T-helper 2 cell (primary cell): ENCODE measurements at places on chromosomes 1 and 21.
A peak's percentile ranks its signal among the peaks of the same experiment; 100 is the strongest.

- no peak for DNase-seq
These were observed 210.5 kb upstream of the SPAG17 start for GRCh38 chr1:118395430-118395991.

GRCh38 chr1:201648907-201649721 lies 110.2 kb downstream of the NAV1 start:
- no peak for DNase-seq

- DNase-seq: no peak
These were observed 1.4 kb downstream of the NHLH1 start for GRCh38 chr1:160367934-160368923.

DNA sequence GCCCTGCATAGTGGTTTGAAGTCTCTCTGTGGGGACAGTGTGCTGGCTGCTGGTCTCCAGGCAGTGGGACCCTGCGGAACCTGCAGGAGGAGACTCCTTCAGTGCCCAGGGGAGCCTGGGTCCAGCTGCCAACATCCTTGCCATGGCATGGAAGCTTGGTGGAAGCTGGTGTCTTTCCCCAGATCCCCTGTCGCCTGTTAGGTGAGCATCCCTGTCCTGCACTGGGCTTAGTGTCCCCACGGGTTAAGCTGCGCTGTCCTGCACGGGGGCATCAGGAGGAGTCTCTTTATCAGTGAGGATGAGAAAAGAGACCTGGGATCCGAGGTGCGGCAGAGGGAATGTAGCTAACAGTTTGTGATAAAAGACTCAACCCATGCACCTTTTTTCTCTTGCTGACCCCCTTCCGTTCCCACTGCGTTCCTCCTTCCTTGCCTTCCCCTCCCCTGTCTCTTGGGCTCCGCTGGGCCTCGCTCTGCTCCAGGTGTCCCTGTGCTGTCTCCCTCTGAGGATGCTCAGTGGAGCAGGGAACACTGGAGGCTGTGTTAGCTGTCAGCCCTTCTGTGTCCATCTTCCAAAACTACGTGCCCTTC lies 59.3 kb downstream of the SLC37A1 start:
- no peak for DNase-seq

DNA sequence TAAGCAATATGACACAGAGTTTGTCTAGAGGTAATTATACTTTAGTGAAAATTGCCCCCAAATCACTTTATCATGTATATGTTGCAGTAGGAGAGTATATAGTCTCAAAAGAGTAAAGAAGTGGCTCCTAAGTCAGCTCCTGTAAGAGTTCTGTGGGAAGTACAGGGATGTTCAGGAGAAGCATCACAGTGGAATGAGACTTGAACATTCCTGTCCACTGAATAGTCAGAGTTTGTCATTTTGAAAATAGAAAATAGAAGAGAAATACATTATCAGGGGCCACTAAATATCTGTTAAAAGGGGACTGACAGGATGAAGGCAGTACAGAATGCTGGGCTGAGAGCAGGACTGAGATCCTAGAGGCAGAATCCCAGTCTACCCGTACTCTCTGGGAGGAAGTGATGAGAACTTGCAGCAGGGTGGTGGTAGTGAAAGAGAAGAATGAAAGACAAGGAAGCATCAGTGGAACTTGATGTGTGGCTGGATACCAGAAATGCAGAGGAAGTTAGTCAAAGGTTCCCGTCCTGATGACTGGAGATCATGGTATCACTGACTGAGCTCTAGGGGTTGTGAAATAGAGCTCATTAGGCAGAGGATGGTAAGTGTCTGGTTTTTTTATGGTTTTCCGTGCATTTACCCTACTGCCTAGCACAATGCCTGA lies 153.4 kb downstream of the FMN2 start:
- no peak for DNase-seq

GRCh38 chr1:5847013-5847659 lies 145.1 kb downstream of the NPHP4 start:
- DNase-seq: no peak

DNA sequence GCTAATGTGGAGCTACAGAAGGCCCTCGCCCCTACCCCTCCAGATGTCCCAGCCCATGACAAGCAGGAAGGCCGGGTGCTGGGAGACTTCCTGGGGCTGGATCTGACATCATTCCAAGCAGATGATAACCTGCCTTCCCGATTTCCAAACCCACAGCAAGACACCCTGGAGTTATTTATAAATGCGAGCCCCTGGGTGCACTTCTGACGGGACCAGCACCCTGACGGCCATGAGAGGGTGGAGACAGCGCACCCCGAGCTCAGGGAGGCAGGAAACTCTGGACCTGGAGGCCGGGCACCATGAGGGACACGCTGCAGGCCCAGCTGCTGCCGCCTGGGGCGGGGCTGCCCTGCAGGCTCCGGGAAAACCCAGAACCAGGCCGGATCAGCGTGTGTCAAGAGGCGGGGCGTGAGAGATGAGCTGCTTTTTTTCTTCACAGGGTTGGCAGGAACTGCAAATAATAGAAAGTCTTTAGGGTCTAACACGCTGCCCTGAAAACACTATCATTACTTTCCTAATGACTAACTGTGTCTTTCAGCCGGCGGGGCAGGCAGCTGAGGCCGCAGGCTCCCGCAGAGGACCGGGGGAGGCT lies 2.5 kb upstream of the PCBP3 start:
- DNase-seq: no peak

DNA sequence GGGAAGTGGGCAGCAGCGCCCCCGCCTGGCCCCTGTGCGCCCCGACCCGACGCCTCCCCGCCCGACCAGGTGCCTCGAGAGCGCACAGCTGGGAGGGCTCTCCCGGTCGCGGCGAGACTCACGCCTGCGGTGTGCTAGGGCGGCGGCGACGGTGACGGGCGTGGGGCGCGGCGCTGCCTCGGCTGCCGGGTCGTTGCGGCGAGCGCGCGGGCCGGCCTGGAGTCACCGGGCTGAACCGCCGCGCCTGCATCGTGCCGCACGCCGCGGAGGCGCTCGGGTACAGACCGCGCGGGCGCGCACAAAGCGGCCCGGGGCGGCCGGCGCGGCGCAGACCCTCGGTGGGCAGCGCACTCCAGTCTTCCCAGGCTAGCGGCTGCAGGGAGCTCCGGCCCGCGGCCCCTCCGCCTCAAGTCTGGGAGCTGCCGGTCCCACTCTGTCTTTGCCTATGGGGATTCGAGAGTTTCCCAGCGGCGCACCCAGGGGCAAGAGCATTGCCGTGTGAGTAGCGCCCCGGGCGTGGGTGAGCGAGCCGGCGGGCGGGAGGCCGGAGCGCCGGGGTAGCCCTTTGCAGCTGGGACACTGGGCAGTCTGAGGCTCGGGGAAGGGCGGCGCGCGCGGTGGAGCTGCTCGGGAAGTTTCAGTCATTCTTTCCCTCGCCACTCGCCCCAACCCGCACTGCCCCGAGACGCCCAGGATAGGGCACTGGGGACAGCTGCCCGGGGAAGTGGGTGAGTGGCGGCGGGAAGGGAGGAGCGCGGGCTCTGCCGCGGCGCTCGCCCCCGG lies at the start of gene SLC35F3:
Gene SLC35F3, plus strand, starts transcription at position 44 of the 783 bp plus-strand sequence.
- DNase-seq: no peak

DNA sequence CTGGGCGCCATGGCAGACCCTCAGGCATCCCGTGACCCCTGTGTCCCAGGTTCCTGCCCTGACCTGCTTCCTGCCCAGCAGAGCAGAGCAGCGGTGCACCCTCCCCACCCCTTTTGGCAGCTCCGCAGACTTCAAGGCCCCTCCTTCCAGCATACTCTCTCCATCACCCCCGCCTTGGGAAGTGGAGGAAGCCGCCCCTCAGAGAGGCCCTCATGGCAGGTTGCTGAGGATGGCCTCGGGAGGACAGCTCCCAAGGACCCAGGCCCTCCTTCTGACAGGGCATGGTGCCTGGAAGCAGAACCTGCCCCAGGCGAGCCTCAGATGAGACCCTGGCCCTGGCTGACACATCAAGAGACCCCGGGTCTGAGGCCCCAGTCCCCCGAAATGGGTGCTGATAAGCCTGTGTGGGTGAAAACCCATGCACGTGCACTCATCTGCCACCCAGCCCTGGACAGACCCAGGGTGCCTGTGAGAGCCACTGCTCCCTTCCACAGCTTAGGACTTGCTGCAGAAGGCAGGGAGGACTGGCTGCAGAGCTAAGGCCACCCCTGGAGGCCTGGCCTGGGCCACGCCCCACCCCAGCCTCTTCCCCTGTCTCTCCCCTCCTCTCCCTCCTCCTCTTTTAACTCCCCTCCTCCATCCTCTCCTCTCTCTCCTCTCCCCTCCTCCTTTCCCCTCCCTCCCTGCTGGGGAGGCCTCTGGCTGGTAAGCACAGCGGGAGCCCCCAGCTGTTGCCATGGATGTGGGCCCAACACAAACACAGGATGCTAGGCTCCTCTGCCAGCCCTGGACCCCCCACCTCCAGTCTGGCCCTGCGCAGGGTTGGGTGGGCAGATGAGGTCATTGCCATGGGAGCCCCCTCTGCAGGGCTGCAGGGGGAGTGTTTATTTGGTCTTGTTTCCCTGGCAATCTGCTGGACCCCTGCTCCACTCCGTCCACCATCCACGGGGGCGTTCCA lies 33.7 kb downstream of the WNT9A start:
- DNase-seq: peak; percentile 6

DNA sequence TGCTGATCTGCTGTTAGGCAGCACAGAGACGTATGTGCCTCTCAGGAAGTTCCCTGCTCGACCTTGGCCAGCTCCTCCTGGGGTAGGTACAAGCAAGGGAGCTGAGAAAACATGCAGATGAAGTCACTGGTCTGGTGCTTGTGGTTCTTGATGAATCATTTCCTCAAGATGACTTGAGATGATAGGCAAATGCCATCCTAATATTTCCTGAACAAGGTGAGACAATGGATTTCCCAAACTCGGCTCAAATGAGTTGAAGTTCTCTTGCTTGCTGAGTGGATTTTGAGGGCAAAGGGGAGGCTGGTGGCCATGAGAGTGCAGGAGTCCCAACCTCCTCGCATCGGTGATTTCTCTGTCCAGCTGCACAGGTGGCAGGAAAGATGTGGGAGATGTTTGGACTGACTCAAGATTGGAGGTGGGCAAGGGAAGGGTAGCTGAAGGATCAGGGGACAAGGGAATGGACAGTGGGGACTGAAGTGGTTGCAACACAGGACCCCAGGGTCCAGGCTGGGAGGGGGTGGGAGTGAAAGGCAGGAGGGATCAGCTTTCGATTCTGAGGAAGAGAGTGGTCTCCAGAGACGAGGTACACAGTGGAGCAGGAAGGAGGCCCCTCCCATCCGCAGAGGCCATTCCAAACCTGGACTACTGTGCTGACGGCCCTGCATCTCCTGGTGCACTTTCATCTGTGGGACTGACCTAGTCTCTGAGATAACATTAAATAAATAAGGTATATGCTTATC lies 63.9 kb downstream of the CAPN2 start:
- DNase-seq: no peak

- DNase-seq: no peak
These were observed 53.8 kb downstream of the PLPP3 start for GRCh38 chr1:56525489-56526041.

GRCh38 chr1:26582053-26582835 lies 52.7 kb downstream of the RPS6KA1 start:
- DNase-seq: no peak

GRCh38 chr1:98969798-98970490 lies 34.7 kb downstream of the PLPPR5 start:
- DNase-seq: no peak

GRCh38 chr1:7508052-7508933 lies 262.8 kb upstream of the VAMP3 start:
- DNase-seq: no peak

- DNase-seq: no peak
These were observed 24.8 kb upstream of the ANGPTL3 start for GRCh38 chr1:62572476-62572875.

- no peak for DNase-seq
These were observed 91.9 kb upstream of the TMPRSS15 start for GRCh38 chr21:18495523-18495922.

- no peak for DNase-seq
These were observed 48.5 kb downstream of the CELF3 start for GRCh38 chr1:151668090-151668489.

GRCh38 chr1:155944444-155944799 lies 3.0 kb downstream of the RXFP4 start:
- no peak for DNase-seq

DNA sequence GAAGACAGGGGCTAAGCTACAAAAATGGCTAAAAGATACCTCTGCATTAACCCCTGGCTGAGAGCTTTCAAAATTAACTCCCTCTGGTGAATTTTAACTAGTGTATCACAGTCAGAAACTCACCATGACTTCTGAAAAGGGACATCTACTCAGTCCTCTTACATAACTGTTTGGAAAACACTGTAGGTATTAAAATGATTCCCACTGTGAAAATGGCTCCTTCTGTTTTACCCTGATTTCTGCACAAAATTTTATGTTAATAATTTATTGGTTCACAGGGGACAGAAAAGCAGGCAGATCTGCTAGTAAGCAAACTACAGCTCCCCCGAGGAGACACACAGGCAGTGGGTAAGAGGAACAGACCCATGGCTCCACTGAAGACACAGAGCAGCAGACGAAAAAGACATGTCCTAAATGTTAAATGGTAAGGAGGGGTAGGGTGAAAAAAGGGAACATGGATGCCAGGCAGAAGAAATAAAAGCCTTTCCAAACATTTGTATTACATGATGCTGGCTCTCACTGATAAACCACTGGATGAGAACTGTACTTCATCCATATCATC lies 111.7 kb downstream of the SLC45A1 start:
- DNase-seq: no peak

DNA sequence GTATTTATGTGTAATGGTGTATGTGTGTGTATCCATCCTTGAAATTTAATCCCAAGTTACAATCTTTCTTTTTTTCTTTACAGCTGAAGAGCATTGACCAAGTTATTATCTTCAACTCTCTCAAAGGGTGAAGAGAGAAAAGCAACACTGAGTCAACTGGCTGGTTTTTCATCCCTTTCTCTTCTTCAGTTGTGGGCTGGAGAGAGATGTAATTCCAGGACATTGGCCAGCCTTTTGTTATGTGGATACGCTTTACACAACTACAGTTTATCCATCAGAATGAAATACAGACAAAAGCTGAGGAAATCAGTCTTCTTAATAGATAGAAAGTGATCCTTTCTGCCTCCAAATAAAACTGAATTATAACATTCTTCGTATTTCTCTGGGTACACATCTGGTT lies 357.0 kb upstream of the NCAM2 start:
- no peak for DNase-seq
